ENCODE measurements at places on chromosomes 13 and 19.
A peak's percentile ranks its signal among the peaks of the same experiment; 100 is the strongest.

DNA sequence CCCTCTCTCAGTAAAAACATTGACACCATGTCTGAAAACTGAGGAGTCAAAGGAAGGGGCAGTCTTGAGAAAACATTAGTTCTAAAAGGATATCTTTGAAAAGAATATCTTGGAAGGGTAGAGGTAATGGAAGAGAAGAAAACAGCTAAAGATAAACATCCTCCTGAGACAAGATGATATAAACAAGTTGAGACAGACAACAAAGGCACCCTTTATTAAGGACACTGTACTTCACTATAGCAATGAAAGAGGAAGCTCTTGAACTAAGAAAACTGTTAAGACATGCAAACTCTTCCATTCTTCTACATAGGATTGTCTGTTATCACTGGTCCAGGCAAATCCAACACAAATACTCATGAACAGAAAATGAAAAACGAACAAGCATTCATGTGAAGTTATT is 46.3 kb downstream of the MTMR6 start:
- no peak for DNase-seq

GRCh38 chr13:72062566-72062965 is 195.6 kb upstream of the DACH1 start:
- no peak for DNase-seq

GRCh38 chr13:75415171-75415570 is 66.8 kb downstream of the TBC1D4 start:
- no peak for DNase-seq

DNA sequence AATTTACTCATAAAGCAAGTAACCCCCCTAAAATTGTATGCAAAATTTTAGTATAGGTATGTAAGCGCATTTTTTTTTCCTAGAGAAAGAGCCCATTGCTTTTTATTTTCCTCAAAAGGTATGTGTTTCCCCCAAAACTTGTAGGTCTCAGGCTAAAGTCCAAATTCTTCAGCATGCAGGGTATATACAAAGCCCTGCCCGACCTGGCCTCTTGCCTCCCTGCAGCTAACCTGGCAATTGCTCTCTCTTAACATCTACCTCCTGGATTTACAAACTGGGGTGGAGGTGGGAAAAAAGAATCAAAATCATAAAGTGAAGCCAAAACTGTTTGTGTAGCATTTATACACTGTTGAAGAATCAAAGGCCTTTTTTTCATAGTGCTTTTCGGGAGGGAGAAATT is 107.8 kb downstream of the KCNRG start:
- no peak for DNase-seq

DNA sequence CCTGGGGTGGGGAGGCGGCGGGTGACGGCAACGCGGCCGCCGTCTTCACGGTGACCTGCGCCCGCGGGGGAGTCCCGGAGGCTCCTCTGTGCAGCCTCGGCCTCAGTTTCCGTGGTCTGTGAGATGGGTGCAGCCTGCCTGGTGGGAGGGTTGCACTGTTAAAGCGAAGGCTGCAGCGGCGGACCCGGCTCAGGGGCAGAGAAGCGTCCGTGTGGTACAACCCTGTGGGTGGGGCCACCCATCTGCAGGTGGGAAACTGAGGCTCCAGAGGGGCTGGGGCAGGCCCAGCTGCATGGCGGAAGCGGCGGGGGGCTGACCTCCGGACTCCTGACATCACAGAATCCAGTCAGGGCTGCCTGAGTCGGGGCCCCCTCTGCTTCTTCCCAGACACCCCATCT is 481 bp downstream of the FGF22 start:
- no peak for DNase-seq

DNA sequence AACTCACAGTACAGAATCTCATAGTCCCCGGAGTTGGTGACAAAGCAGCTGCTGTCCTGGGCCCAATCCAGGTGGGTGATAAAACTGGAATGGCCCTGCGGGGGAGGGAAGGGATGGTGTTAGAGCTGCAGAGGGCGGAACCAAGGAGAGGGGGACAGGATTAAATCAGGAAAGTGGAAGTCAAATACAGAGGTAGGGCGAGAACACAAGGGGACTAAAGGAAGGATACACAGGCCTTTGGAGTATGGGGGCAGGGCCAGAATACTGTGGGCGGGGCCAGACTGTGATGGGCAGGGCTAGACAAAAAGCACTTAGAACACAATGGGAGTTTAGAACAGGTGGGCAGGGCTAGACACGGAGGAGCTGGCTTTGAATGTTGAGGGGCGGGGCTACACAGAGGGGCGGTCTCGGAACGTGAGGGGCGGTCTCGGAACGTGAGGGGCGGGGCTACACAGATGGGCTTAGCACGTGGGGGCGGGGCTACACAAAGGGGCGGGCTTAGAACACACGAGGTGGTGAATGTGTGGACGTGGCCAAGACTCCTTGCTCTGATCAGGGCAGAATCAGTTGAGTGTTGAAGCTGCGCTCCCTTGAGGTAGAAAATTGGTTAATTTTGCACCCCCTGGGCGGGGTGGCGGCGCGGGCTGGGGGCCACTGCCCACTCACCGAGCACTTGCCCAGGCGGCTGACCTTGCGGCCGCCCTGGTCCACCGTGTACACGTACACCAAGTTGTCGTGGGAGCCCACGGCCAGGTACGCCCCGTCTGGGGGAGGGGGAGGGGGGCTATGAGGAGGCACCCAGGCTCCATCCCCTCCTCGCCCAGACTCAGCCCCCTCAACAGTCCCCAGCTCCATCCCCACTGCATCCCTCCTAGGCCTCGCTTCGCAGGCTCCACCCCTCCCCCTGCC is 14.0 kb upstream of the GPR4 start:
- DNase-seq: peak; percentile 93

GRCh38 chr13:40518481-40518882 is 148.0 kb downstream of the FOXO1 start:
- DNase-seq: no peak

DNA sequence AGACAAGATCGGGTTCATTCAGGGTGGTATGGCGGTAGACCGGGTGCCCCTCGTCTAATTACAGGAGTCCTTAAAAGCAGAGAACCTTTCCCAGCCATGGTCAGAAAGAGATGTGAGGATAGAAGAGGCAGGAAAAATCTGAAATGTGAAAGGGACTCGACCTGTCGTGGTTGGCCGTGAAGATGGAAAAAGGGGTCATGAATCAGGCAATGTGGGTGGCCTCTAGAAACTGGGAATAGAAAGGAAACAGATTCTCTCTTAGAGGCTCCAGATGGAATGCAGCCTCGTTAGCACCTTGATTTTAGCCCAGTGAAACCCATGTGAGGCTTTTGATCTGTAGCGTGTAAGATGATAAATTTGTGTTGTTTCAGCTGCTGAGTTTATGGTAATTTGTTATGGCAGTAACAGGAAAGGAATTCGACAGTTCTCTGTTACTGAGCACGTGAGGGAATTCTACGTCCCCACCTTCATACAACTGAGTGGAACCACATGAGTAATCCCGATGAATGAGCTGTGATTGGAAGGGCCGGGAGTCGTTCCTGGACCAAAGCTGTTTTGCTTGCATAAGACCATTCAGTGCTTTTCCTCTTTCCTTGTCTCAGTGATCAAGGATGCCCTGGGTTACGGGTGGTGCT is 11.0 kb upstream of the CA11 start:
- DNase-seq: peak; percentile 26
